ENCODE measurements at places on chromosomes 2 and 18.

- no peak for DNase-seq
Measured at GRCh38 chr2:53739032-53739431, 28.6 kb upstream of the CHAC2 start.

GRCh38 chr2:32262105-32262504 is 2.6 kb downstream of the NLRC4 start:
- no peak for DNase-seq

DNA sequence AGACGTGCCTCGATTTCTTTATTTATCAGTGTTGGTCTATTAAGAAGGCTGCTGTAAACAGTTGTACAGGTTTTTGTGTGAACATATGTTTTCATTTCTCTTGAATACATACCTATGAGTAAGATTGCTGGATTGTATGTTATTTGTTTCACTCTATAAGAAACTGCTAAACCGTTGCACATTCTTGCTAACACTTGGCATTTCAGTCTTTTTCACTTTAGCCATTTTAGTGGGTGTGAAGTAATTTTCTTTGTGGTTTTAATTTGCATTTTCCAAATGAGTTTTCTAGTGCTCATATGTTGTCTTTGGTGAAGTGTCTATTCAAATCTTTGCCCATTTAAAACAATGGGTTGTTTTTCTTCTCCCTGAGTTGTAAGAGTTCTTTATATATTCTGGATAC is 221.5 kb upstream of the SMAD7 start:
- no peak for DNase-seq

DNA sequence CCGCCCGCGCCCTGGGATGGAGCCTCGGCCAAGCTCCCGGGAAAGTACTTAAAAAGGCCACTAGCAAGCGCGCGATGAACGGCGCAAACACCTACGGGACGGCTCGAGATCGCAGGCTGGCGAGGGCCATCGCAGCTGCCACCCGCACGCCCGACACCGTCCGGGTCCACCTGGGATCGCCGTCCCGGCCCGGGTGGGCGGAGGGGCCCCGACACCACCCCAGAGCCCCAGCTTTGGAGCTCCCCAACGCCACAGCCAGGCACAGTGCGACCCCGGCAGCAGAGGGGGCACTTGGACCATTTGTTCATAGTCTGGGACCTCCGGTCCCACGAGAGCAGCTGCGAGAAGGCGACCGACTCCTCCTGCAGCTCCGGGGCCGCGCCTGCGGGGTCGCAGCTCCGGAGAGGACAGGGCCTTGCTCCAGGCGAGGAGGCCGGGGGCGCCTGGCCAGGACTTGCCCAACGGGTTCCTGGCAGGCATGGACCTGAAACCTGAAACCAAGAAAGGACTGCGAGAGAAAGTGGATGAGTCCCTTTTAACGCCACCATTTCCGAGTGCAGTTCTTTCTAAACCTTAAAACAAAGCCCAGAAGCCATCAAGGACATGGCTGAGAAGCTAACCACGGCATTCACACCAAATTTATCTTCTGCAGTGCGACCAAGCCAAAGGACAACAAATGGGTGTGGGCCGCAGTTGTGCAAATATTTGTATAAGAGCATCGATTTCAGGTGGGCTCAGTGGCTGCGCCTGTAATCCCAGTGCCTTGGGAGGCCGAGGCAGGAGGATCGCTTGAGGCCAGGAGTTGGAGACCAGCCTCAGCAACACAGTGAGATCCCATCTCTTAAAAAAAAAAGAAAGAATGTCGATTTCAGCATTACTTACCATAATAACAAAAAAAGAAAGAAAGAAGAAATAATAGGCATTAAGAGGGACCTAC is 54.0 kb upstream of the IMP4 start:
- DNase-seq = no peak

GRCh38 chr18:13035249-13035914 is 44.2 kb downstream of the CEP192 start:
- no peak for DNase-seq

- DNase-seq = no peak
Measured at GRCh38 chr2:127080226-127080937, 26.6 kb downstream of the BIN1 start.

Measured in stimulated activated CD8-positive, alpha-beta memory T cell treated with anti-CD3 and anti-CD28 coated beads, Interleukin-4, amount 100 ng/mL, for 1 hour (primary cell).